ENCODE measurements at places on chromosomes 3 and 15.
A peak's percentile ranks its signal among the peaks of the same experiment; 100 is the strongest.

DNA sequence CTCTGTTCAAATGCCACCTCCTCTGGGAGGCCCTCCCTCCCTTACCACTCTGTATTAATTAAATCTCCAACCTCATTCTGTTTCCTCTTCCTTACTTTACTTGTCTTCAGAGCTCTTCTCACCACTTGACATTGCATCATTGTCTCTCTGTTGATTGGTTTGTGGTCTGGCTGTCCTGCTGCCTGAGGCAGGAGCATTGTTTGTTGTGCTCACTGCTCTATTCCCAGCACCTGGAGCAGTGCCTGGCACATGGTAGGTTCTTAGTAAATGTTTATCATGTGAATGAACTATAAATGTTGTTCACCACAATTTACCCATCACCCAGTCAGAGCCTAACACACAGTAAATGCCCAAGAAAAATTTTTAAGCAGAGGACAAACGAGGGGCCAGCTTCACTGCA lies 6.7 kb upstream of the BFSP2 start:
- DNase-seq, result peak; percentile 29

GRCh38 chr3:12468757-12469156 lies 15.5 kb upstream of the TSEN2 start:
- DNase-seq, result no peak

DNA sequence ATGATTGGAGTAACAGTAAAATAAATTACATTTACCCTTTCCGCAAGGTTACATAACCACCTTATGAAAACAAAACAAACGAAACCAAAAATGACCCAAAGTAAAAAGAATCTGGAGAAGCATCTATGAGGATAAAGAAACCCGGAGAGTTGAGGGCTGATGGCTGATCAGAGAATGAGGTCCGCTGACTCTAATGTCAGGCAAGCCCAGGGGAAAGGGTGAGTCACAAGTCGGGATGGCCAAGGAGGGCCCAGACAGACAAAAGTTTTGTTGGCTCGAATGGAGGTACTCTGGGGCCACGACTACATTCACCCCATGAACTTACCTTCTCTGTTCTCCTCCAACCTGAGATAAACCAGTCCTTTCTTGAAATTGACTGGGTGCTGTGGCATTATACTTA lies 95.7 kb downstream of the RORA start:
- no peak for DNase-seq

DNA sequence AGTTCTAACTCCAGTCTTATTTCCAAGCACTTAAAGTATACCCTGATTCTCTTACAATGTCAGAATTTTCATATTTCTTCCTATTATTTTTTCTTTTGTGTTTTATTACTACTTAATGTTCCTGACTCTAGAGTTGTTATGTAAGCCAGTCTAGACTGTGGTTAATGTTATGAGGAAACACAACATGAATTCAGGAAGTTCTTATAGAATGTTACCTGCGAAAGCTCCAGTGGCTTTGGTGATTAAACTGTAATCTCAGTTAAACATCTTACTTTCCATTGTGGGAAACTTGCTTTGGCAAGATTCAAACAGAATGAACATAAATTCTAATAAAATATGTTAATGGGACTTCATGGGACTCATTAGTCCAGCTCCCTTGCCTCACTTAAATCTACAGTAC lies 36.6 kb upstream of the CHL1 start:
- DNase-seq, result no peak

- peak; percentile 47 for DNase-seq
These were observed 4.9 kb downstream of the PRRT3 start for GRCh38 chr3:9947025-9947995.

- DNase-seq, result no peak
These were observed 97.6 kb upstream of the ALDH1A3 start for GRCh38 chr15:100781961-100782530.

Data from amniotic epithelial cell (primary cell).